ENCODE measurements at places on chromosomes 1 and 21.

- no peak for DNase-seq
Observed at GRCh38 chr1:208420696-208421095, 176.5 kb upstream of the PLXNA2 start.

DNA sequence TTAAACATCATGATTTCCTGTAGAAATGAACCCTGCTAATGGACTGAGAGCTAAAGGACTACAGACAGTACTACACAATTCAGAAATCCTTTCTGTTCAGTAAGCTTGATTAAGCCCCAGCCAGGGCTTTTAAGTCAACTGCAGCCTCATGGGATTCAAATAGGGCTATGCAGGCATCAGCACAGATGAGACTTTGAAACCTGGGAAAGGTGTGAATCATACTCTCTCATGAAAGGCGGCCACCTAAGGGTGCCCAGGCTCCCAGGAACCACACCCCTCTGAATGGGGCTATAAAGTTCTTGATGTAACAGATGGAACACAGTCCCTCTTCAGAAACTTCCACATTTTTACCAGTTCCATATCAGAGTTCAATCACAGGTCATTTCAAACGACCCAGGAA, 7.6 kb downstream of the SIPA1L2 start:
- DNase-seq, result no peak

DNA sequence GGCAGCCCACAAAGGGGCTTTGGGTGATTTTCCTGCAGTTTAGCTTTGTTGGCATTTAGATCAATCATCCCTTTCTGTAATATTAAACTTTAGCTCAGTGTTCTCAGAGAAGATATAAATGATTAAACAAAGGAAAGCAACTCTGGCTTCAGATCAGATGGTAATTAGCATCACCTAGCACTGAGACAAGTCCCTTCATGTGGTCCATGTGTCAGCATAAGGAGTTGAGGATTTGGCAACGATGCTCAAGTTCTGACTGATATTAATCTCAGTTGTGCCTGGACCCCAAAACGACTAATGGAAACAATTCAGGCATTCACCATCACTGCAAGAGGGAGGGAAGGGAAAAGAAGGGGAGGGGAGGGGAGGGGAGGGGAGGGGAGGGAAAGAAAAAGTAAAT, 60.4 kb downstream of the SEC16B start:
- DNase-seq, result no peak

DNA sequence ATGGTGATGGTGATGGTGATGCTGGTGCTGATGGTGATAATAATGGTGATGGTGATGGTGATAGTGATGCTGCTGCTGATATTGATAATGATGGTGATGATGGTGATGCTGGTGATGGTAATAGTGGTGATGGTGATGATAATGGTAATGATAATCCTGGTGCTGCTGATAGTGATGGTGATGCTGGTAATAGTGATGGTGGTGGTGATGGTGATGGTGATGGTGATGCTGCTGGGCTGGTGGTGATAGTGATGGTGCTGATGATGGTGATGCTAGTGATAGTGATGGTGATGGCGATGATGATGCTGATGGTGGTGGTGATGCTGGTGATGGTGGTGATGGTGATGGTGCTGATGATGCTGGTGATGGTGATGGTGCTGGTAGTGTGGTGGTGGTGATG, 58.4 kb upstream of the IGSF21 start:
- DNase-seq, result no peak

GRCh38 chr1:64915381-64916274, 50.7 kb downstream of the JAK1 start:
- no peak for DNase-seq

DNA sequence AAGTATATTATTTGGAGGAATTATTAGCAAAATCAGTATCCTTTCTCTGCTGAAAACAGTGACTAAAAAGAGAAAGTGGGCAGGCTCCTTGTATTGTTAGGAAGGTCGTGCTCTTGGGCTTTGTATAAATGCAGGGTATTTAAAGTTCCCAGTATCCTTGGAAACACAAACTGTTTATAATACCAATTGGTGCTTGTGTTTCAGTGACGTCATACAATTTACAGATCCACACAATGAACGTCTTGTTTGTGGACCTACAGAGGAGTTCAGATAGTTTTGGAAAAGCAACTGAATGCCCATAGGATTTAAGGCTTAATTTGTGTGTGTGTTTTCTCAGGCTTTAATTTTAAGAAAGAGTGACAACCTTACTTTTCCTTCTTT, 168.2 kb downstream of the RASAL2 start:
- DNase-seq, result no peak

GRCh38 chr1:214513394-214513793, 38.0 kb downstream of the PTPN14 start:
- no peak for DNase-seq

DNA sequence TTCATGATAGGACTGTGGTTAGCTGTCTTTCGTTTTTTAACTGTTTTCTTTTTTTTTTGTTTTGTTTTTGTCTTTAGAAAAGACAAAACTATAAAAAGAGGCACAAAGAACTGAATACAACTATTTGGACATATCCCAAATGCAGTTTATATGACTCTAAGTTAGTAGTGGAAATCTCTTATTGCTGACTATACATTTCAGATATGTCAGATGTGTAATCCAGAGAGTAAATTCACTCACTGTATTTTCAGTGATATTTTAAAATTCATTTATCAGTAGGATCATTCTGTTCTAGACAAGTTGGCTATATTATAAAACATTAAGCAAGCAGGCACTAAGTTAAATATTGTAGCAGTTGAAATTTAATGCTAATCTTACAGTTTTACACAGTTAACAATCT, 5.7 kb downstream of the RAP1A start:
- DNase-seq, result no peak

All from AG04449 (cell line).